ENCODE measurements at places on chromosomes 12 and 14.

GRCh38 chr12:115008929-115009328 lies 325.0 kb upstream of the TBX3 start:
- DNase-seq, result no peak

GRCh38 chr12:117026921-117027250 lies 72.3 kb downstream of the TESC start:
- DNase-seq, result no peak

DNA sequence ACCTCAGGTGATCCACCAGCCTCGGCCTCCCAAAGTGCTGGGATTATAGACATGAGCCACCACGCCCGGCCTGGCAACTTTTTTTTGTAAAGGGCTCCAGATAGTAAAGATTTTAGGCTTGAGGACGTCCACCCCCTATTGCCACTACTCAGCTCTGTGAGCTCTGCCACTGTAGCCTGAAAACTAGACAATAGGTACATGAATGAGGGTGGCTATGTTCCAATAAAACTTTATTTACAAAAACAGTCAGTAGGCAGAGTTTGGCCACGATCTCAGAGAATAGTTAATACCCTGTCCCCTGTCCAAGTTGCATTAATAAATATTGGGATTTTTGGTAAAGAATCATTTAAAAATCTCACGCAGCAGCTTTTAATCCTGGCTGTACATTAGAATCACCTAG lies 90.1 kb downstream of the FOXN4 start:
- DNase-seq, result no peak

DNA sequence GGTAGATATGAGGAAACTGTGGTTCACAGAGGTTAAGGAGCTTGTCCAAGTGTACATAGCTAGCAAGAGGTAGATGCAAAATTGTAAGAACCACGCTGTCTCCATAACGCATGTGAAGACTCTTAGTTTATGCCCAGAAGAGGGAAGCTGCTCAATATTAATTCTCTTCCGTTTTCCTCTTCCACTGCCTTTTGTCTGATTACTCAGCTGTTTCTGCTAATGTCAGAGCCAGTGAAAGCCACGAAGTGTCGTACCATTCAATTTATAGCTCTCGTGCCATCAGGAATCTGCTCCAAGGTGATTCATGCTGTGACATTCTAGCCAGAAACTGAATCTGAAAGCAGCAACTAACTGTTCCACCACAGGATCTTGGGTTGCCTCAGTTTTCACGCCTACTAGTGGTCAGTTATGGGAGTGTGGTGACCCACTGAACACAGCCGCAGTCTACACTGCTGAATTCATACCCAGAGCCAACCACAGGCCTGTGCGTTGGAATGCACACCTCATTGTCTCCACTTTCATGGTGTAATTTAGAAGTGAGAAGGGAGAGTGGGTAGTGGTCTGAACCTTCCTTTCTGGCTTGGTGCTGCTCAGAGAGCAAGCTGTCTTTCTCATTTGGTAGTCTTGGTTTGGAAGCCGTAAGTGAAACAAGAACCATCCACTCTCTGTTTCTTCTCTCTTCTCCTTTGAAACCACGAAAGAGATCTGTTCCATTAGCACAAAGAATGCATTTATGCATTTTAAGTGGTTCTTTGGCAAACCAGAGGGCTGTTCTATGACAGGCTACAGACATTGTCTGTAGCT lies 74.2 kb upstream of the NAP1L1 start:
- DNase-seq, result peak; percentile 95

DNA sequence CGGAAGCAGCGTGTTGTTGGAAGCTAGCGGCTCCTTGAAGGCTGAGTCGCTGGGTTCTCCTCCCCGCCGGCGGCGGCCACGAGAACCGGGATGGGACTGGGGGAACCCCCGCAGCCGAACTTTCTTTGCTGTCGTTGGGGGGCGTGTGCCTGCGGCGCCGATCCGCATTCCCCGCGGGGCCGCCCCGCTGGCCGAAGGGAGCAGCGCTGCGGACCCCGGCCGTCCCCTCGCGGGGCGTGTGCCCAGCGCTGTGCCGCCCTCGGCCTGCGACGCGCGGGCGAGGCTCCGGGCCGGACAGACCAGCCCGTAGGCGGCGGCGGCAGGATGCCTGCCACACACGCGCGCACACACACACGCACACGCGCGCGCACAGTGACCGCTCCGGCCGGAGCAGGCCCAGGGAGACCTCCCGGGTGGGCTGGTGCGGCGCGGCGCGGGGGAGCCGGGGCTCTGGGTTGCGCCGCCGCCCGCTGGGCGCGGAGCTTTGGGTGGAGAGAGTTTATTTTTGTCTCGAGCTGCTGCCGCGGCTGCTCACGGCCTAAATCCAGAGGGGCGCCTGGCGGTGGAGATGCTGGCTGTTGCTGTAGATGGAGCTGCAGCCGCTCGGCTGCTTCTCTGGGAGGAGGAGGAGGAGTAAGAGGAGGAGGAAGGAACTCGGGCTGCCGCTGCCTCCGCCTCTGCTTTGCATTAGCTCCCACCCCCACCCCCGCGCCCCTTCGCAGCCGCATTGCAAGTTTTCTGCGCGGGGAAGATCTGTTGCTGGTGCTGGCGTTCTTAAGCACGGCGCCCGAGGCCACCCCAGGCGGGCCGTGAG lies at the start of gene SAMD4A:
TSS of gene SAMD4A (plus strand) at position 719 of the 814 bp plus-strand sequence. CDS start 789 bp downstream, outside the sequence.
- DNase-seq, result peak; percentile 88

GRCh38 chr12:122946690-122947341 lies 19.4 kb downstream of the ABCB9 start:
- DNase-seq, result peak; percentile 100

- no peak for DNase-seq
Observed at GRCh38 chr14:90867501-90867900, 51.3 kb upstream of the TTC7B start.

DNA sequence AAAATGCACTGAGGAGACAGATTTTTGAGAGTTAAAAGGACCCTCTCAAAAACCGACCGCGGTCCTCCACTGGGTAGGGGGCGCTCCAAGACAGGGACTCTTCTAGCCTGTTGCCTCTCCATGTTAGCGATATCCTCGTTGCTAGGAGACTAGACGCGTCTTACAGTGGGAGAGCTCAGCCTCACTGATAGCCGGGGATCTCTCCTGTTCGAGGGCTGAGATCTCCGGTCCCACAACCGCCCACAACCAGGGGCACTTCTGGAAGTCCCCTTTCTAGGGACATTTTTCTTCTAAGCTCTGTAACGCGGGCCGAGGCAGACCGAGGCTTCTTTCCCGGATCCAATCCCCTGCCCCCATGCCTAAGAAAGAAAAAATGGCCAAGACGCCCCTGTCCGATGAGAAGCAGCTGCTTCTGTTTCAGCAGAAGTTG lies 21.3 kb downstream of the FKBP11 start:
- peak; percentile 85 for DNase-seq

DNA sequence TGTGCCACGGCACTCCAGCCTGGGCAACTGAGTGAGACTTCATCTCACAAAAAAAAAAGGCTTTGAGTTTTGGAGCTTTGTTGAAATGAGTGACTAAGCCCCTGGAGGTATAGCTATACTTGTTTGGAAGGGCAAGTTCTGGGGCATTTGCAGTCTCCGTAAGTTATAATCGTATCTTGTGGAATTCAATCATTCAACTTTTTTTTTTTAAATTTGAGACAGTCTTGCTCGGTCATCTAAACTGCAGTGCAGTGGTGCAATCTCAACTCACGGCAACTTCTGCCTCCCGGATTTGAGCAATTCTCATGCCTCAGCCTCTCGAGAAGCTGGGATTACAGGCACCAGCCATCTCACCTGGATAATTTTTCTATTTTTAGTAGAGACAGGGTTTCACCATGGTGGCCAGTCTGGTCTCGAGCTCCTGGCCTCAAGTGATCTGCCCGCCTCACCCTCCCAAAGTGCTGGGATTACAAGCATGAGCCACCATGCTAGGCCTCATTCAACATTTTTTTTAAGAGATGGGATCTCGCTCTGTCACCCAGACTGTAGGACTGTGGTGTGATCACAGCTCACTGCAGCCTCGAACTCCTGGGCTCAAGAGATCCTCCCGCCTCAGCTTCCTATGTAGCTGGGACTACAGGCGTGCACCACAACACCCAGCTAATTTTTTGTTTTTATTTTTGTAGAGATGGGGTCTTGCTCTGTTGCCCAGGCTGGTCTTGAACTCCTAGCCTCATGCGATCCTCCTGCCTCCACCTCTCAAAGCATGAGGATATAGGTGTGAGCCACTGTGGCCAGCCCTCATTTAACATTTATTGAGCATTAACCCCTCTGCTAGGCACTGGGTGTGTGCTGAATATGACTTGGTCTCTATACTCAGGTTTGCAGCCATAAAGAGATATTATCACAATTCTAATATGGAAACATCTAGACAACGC lies 133.7 kb upstream of the MAP1LC3B2 start:
- no peak for DNase-seq

GRCh38 chr12:96578526-96579125 lies 89.2 kb downstream of the CFAP54 start:
- DNase-seq, result peak; percentile 76

DNA sequence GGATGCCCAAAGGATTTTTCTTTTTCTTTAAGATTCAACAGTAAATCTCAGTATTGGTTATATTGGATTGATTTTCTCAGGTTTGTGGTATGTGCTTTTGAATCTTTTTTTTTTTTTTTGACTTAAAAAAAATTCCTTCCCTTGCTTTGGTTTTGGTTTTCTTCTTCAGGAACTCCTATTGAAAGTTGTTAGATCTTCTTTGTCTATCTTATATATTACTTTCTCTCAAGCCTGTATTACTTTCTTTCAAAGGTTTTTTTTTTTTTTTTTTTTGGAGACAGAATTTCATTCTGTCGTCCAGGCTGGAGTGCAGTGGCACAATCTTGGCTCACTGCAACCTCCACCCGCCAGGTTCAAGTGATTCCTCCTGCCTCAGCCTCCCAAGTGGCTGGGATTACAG lies 21.9 kb downstream of the PPP4R4 start:
- DNase-seq, result no peak
